NCI-H187 treated with DMSO at 0.1 percent for 48 hours (cell line): ENCODE measurements at places on chromosomes 1 and 21.

DNA sequence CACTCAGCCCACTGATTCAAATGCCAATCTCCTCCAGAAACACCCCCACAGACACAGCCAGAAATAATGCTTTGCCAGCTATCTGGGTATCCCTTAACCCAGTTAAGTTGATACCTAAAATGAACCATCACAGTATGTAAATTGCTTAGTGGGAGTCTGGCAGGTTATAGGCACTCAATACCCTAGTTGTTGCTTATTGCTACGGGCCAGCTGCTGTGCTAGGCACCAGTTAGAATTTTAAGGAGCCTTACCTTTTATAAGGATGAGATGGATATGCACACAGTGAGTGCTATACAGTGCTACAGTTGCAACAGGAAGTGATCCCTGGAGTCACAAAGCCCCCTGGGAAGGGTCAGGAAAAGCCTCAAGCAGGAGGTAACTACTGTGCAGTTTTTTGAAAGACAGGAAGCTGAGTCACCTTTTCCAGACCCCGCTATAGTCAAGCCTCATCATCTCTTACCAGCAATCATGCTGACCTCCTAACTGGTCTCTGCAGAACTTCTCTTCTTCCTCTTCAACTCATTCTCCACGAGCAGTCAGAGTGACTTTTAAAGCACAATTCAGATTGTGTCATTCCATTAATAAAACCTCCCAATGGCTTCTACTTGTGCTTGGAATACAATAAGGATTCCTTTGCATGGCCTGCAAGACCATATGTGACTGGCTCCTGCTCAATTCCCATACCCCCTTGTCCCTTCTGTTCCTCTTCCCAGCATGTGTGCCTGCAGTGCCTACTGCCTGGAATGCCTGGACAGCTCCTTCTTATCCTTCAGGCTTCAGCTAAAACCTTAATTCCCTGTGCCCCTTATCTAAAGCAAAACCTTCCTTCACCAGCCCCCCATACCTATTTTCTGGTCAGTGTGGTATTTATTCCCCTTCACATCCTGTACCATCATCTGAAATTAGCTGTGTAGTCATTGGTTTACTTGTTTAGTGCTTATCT, 10.4 kb upstream of the TLR5 start:
- DNase-seq, result no peak

DNA sequence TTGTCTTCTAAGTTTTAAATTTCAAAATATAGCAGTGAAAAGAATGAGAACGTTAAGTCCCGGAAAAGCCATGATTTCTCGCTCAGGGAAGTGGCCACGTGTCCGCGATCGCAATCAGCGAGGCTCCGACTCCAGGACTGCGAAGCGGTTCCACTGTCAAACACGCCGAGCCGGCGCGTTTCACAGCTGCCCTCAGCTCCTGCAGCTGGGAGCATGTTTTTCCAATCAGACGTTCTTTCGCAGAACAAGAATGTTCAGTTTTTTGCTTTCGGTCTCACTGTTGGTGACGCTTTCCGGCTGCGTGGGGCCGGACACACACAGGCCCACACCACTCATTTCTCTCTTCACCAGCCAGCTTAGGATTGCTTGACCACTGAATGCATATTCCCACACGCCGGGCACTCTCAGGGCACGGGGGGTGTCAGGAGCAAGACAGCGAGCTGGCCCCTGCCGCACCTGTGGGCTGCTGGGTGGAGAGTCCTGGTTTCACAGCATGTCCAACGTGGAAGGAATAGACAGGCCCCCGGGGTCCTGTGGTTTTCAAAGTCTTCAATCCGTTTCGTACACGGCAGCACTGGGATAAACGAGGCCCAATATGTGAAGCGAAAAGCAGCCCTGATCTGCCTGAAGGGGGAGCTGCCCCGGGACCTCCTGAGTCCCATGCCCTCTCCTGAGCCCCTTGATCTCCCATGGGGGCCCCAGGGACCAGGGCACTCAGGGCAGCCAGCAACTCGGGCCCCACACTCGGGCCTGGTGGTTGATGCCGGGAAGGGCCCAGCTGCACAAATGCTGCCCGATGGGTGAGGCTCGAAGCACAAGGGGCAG, 47.3 kb upstream of the COL18A1 start:
- DNase-seq, result no peak

DNA sequence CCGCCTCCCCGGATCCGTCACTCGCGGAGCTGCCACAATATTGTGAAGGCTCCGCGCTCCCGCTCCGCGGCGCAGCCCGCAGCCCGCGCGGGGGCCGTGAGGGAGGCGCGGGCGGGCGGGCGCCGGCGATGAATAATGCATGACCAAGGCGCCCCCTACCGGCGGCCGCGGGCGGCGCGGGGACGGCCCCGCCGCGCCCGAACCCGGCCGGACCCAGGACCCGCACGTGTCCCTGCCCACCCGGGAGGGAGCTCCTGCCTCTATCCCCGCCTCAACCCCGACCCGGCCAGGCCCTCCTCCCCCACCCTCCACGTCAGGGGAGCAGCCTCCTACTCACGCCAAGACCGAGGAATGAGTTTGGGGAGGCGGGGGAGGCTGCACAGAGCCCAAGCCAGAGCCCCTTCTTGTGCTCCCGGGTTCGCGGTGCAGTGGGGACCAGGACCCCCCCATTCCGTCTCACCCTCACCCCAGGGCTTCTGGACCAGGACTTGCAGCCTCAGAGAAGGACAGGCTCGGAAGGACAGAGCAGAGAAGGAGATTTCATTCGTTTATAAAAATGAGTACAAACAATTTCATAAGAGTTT, 70.8 kb upstream of the CASZ1 start:
- no peak for DNase-seq

DNA sequence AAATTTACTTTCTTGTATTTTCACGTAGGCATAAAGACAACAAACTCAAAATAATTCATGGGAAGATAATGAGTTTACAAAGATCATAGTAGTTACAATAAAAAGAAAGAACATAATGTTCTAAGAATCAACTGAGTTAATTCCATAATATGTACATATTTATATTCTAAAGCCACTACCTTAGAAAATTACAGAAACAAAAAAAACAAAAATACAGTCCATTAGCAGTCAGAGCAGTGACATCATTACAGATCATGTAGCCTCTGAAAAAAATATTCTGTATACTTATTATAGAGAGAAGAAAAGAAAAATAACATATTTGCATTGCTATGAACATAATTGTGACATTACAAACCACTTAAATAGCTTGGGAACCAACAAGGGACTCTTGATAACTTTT, 360.1 kb upstream of the RGS18 start:
- DNase-seq, result no peak

- DNase-seq, result no peak
These were observed 143.5 kb downstream of the ASTN1 start for GRCh38 chr1:177020851-177021589.

DNA sequence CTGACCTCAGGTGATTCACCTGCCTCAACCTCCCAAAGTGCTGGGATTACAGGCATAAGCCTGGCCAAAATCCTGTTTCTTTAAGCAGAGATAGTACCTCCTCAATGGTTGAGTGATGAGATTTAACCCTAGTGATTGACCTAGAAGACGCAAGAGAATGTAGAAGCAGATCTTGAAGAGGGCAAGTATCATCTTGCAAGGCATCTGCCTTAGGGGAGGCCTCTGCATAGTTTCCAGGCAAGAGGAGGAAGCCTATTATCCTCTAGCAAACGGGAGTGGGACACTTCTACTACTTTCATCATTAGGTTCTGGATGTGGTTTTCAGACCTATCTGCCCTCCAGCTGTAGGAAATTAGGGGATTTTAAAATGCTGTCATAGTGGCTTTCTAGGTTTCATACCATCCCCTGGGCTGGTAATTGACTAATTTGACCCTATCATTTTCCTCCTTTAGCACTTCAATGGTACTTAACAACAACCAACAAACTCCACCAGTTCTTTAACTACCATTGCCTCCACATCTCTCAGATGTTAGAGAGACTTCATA, 10.0 kb upstream of the TRIM62 start:
- DNase-seq, result no peak

DNA sequence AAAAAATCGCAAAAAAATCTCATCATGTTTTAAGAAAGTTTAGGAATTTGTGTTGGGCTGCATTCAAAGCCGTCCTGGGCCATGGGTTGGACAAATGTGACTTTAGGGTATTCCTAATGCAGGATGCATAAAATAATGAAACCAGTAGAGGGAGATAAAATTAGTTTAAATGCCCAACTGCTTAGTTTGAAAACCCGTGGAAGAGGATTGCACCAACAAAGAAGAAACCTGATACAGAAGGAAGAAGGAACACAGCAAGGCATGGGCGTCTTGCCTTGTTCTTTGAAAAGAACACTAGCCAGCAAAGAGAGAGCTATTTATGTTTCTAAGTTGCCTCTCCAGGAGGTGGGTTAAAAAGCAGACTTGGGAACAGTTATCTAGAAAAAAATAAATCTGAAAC, 37.9 kb downstream of the WDR3 start:
- no peak for DNase-seq

DNA sequence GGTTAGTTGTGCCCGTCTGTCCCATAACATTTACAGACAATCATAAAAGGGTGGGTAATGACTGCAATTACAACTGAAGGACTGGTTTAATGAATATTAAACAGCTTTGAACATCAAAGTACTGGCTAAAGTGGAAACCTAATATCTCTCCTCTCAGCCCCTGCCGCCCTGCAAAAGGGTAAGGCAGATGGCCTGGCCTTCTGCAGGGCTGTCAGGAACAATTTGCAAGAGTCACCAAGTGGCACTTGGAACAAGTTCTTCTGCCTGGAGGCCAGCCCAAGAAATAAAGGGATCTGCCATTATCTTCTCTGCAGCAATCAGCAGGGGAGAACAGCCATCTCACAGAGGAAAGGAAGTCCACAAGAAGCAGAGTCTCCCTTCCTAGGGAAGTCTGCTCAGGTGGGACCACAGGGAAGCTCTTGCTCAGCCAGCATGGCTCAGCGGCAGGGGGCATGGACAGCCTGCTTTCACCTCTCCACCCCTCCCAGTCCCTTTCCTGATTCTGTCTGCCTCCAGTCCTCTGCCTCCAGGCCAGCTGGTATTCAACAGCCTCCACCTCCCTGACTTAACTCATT, 96.1 kb downstream of the TRABD2B start:
- DNase-seq, result peak; percentile 65

- no peak for DNase-seq
These were observed 50.0 kb downstream of the SLC37A1 start for GRCh38 chr21:42563686-42564085.

DNA sequence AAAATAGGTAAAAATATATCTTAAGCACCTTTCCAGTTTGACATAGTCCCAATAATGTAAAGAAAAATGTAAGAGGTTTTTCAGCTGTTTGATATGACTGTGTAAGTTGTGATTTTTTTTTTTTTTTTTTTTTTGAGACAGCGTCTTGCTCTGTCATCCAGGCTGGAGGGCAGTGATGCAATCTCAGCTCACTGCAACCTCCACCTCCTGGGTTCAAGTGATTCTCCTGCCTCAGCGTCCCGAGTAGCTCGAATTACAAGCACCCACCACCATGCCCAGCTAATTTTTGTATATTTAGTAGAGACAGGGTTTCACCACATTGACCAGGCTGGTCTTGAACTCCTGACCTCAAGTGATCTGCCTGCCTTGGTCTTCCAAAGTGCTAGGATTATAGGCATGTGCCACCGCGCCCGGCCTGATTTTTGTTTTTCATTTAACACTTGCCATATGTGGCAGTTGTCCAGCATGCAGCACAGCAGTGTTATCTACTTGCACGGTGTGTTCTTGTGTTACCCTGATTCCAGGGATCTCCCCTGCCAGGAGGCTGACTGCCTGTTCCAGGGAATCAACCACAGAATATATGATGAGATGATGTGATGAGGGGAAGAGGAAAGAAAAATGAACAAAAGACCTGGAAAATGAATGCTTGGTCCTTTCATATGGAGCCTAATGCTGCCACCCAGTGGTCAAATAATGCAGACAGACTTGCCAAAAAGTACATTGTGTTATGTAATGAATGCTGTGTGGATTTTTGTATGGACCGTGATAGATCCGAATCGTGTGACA, 79.0 kb downstream of the RAVER2 start:
- DNase-seq, result peak; percentile 10
